ENCODE measurements at places on chromosomes 12 and 14.

- DNase-seq, result no peak
These were observed 45.5 kb downstream of the YEATS4 start for GRCh38 chr12:69404851-69405565.

DNA sequence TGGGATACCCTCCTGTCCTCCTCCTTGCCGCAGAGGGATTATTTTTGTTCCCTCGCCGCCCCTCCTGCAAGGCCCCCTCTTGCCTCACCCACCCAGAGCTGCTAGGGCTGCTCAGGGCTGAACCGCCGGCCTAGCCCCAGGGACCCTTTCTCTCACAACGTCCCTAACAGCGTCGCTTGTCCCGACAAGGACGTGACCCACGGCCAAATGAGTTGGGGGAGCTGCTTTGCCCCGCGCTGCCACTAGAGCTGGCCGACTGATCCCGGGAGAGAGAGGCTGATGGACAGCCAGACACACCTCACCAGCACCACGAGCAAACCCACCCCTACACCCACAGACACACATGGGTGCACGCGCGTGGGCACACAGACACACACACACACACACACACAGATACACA is 154.6 kb upstream of the ALG10B start:
- no peak for DNase-seq

- DNase-seq, result no peak
These were observed 379.3 kb upstream of the DCN start for GRCh38 chr12:91561958-91562325.

- peak; percentile 28 for DNase-seq
These were observed 1.0 kb upstream of the ERC1 start for GRCh38 chr12:989751-990660.

DNA sequence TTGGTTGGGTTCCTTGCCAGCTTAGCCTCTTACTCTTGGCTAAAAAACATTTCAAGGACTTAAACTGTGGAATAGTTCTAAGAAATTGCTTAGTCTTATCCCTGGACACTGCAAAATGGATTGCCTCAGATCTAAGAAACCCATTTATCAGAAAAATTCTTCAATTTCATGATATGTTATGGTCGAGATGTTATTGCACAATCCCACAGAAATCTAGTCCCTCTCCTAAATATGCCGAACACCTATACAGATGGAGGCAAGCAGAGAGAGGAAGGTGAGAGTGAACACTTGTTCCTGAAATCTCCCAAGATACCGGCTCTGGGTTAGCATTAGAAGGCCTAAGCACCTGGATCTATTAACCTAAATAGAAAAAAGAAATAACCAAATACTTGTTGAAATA is 267.2 kb downstream of the PAWR start:
- DNase-seq, result no peak

GRCh38 chr12:23099604-23100003 is 474.6 kb downstream of the ETNK1 start:
- no peak for DNase-seq

GRCh38 chr14:100530270-100531072 is 56.7 kb downstream of the BEGAIN start:
- no peak for DNase-seq

- DNase-seq, result no peak
These were observed 213.2 kb upstream of the DIO3 start for GRCh38 chr14:101347893-101348777.

- DNase-seq, result no peak
These were observed 6.7 kb upstream of the CLEC7A start for GRCh38 chr12:10136637-10137205.

GRCh38 chr12:123242116-123242904 is 9.1 kb downstream of the MTRFR start:
- peak; percentile 47 for DNase-seq

DNA sequence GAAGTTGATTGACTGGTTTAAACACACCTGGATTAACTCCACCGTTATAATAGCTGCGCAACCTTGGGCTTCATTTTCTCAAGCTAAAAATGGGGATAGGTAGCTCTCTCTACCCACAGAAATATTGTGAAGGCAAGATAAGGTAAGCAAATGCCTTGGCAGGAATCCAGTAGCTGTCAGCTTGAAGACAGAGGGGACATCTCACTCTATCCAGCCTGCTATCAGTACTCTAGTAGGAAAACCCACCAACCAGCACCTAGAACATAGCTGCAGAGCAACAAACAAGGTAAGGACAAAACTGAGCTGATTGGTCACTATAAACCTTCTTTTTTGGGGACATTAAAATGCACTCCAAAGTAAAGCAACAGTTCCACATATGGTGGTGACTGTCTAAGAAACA is 7.7 kb downstream of the CSRP2 start:
- DNase-seq, result no peak
